Osteoblast (primary cell): ENCODE measurements at places on chromosomes 2 and 18. TPM values are rescaled to one million over a fixed set of nuclear protein-coding genes. Genes with fewer than 3 reads are reported as not detected.

Gene ZBTB7C
- total RNA-seq = 0.29 and 0.36 TPM in 2 replicates

Gene MXD1
- total RNA-seq = 13.8 and 14.5 TPM in 2 replicates

Gene EIF2B4
- 19.2 and 24.2 TPM in 2 replicates for total RNA-seq

DNA sequence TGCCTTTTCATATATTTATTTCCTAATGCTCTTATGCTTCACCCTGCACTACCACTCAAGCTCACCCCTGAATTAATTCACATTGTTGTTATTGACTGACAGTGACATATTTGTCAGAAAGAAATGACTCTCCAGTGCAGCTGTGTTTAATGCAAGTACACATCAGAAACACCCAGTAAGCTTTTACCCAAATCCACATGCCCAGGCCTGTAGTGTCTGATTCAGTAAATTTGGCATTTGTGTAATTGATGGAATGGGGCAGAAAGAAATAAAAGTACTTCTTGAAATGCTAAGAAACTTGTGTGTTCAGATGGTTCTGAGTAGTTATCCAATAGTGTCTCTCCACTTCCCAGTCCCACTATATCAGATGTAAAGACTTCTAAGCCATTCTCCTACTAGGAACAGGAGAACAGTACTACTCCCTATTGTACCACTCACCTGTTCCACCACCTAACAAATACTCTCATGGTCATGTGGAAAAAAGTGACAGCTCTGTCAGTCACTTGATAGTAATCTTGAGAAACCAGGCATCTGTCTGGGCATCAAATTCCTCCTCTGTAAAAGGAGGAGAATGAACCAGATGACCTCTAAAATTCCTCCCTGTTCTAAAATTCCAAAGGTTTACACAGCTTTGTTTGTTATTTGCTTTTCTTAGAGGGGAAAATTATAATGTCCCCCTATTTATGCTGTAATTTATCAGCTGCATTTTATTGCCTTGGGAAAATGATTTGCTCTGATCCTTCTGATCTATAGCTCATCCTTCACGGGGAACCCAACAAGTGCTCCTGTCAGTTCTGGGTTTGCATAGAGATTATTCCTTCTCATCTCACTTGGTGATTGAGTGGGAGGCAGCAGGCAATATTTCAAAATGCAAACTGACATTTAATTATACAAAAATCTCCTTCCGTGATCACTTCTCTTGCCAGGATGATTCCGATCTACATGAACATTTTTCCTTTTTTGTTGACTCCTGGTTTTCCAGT is 70.9 kb downstream of the ZNF385B start:
- H3K27me3 ChIP-seq = no peaks in the 10 kb centered on the region
- H3K27ac ChIP-seq = no peak overlapping the region
- H3K4me3 ChIP-seq = no peak overlapping the region
- H3K36me3 ChIP-seq = no peaks in the 10 kb centered on the region
- H3K4me1 ChIP-seq = no peaks in the 10 kb centered on the region

GRCh38 chr2:67871686-67872412 is 191.0 kb downstream of the C1D start:
- H3K27me3 ChIP-seq = no peaks in the 10 kb centered on the region
- DNase-seq = no peak
- peak overlapping the region; percentile 78 for H3K27ac ChIP-seq

GRCh38 chr2:71524476-71524875 is 71.1 kb downstream of the DYSF start:
- H3K36me3 ChIP-seq = no peaks in the 10 kb centered on the region
- H3K4me1 ChIP-seq = no peaks in the 10 kb centered on the region
- no peak for DNase-seq
- H3K4me3 ChIP-seq = no peak overlapping the region
- H3K27ac ChIP-seq = no peak overlapping the region
